Mammary microvascular endothelial cell (primary cell): ENCODE measurements at places on chromosomes 3 and 15. TPM values are rescaled to one million over a fixed set of nuclear protein-coding genes. Genes with fewer than 3 reads are reported as not detected.

SERINC4 gene
- 0.05 TPM in 1 of 2 replicates, not detected in the other for total RNA-seq

ITIH1 gene
- not detected in 2 replicates for total RNA-seq

SLC6A20 gene
- total RNA-seq = not detected in 2 replicates

HES1 gene
- 56.6 and 61.4 TPM in 2 replicates for total RNA-seq

CCDC32 gene
- 15.0 and 31.1 TPM in 2 replicates for total RNA-seq

TNIK gene
- total RNA-seq = 6.9 and 7.3 TPM in 2 replicates

EXOG gene
- total RNA-seq = 8.7 and 15.9 TPM in 2 replicates

CHSY1 gene
- 26.8 and 29.9 TPM in 2 replicates for total RNA-seq

GOLGA8O gene
- not detected in 2 replicates for total RNA-seq

ILDR1 gene
- total RNA-seq = not detected in 2 replicates

KLHL25 gene
- total RNA-seq = 3.5 TPM in 2 replicates

CNTN4 gene
- not detected in 2 replicates for total RNA-seq

TM4SF1 gene
- 612 and 623 TPM in 2 replicates for total RNA-seq

GOLGA6L4 gene
- 0.74 and 4.7 TPM in 2 replicates for total RNA-seq

SLC6A1 gene
- not detected in 2 replicates for total RNA-seq

PCSK6 gene
- 4.3 and 6.0 TPM in 2 replicates for total RNA-seq

FBXO45 gene
- total RNA-seq = 11.1 and 11.9 TPM in 2 replicates

CCDC54 gene
- total RNA-seq = not detected in 2 replicates

APOD gene
- 9.9 and 12.7 TPM in 2 replicates for total RNA-seq

CDCP1 gene
- total RNA-seq = 1.1 and 1.6 TPM in 2 replicates

KBTBD12 gene
- total RNA-seq = not detected in 2 replicates

ARGFX gene
- not detected in 2 replicates for total RNA-seq

NRG4 gene
- total RNA-seq = not detected in 2 replicates

MOBP gene
- under 0.01 and 0.05 TPM in 2 replicates for total RNA-seq

DNAH12 gene
- total RNA-seq = under 0.01 TPM in 2 replicates

GPR171 gene
- not detected in 2 replicates for total RNA-seq

CAMK2N2 gene
- total RNA-seq = not detected in 2 replicates

TMEM207 gene
- not detected in 2 replicates for total RNA-seq

PLSCR5 gene
- total RNA-seq = not detected in 2 replicates
